Activated naive CD4-positive, alpha-beta T cell treated with anti-CD3 and anti-CD28 coated beads for 36 hours (primary cell): ENCODE measurements at places on chromosomes 4 and X.

- DNase-seq = peak; percentile 85
- no peaks in the 10 kb centered on the region for H3K27me3 ChIP-seq
- peak overlapping the region; percentile 95 for H3K4me3 ChIP-seq
Observed at GRCh38 chr4:153471698-153472093, 5.5 kb downstream of the TMEM131L start.

DNA sequence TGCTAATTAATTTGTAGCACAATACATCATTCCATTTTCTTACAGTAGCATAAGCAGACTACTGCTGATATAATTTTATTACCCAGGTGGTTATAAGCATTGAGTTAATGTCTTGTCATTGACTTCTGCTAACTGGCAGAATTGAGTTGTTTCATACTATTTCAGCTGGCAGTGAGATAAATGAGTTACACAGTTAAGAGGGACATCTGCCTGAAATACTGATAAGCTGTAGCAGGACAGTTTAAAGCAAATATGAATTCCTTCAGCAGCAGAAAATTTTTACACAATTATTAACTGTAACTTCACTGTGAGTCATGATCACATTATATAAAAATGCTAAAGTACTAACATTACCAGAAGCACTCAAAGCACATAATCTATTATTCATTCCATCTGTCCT, 326.8 kb downstream of the INPP4B start:
- H3K27ac ChIP-seq = no peak overlapping the region
- H3K27me3 ChIP-seq = no peaks in the 10 kb centered on the region
- no peak overlapping the region for H3K4me3 ChIP-seq

DNA sequence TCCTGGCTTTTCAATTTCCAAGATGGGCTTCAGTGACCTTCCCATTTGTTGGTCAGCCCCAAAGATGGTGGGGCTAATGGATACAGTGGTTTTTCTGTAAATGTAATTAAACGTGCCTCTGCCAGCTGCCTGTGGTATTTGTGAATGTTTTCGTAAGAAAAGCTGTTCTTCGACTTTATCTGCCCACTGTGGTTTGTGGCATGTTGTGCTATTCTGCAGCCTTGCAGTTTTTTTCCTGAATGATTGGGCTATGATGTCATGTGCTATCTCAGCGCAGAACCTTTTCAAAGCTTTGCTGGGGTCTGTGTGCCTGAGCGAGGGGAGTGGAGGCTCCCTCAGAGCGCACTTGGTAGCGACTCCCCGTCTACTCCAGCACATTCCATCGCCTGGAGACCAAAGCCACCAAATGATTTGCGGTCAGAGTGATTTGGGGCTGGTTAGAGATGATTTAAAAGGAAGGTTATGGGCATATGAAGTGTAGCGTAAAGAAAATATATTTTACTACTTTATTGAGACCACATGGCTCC, 137.5 kb downstream of the PALLD start:
- H3K4me3 ChIP-seq = no peak overlapping the region
- H3K36me3 ChIP-seq = no peaks in the 10 kb centered on the region
- H3K4me1 ChIP-seq = peaks cover 9% of the 10 kb centered on the region
- H3K27ac ChIP-seq = no peak overlapping the region
- DNase-seq = no peak

DNA sequence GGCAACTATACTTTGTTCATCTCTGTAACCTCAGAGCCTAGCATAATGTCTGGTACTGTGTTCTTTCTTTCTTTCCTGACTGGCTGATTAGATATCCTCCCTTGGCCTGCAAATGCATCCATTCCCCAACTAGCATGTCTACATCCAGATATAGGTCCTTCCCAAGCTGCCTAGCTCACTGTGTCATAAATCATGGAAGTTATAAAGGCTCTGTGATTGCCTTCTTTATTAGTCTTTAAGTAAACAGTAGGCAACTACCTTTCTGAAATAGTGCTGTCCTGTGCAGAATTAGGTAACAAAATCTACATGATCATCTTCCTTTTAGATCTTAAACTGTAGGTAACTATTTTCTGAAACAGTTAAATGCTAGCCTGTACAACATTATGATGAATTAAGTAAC, 224.5 kb downstream of the DLG3 start:
- no peak overlapping the region for H3K27ac ChIP-seq
- no peak overlapping the region for H3K4me3 ChIP-seq
- no peaks in the 10 kb centered on the region for H3K36me3 ChIP-seq
- peaks cover 11% of the 10 kb centered on the region for H3K4me1 ChIP-seq

GRCh38 chr4:21092531-21092930, 392.3 kb downstream of the PACRGL start:
- H3K4me1 ChIP-seq = no peaks in the 10 kb centered on the region
- no peak for DNase-seq
- H3K36me3 ChIP-seq = no peaks in the 10 kb centered on the region

DNA sequence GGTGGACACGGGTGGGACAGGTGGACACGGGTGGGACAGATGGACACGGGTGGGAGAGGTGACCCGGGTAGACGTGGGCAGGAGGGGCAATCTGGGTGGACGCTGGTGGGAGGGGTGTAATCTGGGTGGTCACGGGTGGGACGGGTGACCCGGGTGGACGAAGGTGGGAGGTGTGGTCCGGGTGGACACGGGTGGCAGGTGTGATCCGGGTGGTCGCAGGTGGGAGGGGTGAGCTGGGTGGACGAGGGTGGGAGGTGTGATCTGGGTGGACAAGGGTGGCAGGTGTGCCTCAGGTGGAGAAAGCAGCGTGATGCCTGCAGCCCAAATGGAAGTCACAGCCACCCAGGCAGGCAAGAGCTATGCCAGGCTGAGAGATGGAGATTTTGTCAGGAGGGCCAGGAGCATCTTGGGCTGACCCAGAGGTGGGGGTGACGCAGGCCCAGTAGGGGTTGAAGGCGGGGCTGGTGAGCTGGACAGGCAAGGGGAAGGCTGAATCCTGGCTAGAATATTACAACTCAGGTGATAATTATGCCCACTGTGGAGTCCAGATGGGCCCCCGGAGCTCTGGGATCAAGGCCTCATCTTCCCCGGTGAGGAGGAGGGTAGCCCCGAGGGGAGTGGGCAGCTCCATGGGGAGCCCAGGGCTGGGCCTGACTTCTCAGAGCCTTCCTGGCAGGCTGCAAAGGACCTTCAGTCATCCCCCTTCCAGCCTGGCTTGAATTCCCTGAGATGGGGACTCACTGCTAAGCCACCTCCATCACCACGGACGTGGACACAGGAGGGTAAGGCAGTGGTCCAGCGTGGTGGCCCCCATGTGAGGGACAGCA, 100.0 kb downstream of the ADRA2C start:
- no peak overlapping the region for H3K4me3 ChIP-seq
- H3K27me3 ChIP-seq = peaks cover 17% of the 10 kb centered on the region
- peaks cover 5% of the 10 kb centered on the region for H3K4me1 ChIP-seq
- no peak for DNase-seq
- no peak overlapping the region for H3K27ac ChIP-seq

DNA sequence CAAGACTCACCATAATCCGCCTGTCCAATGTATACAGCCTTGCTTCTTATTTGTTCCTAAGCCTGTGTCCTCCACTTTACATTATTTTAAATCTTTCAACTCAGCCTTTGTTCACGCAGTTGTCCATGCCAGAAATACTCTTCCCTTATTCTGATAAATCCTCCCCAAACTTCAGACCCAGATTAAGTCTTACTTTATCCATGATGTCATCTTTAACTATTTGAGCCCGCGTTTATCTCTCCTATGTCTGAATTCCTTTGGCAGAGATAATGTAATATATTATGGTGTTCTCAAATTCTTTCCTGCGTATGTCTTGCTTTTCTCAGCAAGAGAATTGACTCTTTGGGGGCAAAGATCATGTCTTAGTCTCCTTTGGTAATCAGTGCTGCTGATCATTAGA, 129.6 kb downstream of the LUZP4 start:
- no peaks in the 10 kb centered on the region for H3K36me3 ChIP-seq
- DNase-seq = no peak
- no peaks in the 10 kb centered on the region for H3K4me1 ChIP-seq
- no peaks in the 10 kb centered on the region for H3K27me3 ChIP-seq

GRCh38 chr4:97496298-97496873, 646.9 kb downstream of the STPG2 start:
- H3K27me3 ChIP-seq = no peaks in the 10 kb centered on the region
- no peaks in the 10 kb centered on the region for H3K4me1 ChIP-seq
- no peak for DNase-seq
- no peak overlapping the region for H3K4me3 ChIP-seq

DNA sequence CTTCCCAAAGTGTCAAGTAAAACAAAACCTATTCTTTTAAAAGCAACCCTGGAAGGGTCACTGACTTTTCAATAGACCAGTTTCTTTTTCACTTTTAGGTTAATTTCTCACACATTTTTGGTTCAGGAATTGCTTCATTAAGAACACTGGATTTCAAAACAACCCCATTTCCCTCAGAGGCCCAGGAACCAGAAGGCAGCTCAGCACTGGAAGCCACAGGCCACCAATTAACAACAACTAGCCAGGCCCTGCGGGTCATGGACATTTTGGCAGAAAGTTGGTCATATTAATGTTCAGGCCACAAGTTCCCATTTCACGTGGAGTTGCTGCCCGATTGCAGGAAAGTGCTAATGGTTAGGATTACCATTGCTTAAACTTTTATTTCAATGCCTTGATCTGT, 39.8 kb downstream of the HAND2 start:
- no peak overlapping the region for H3K4me3 ChIP-seq
- peaks cover 10% of the 10 kb centered on the region for H3K4me1 ChIP-seq
- DNase-seq = no peak
- peaks cover 12% of the 10 kb centered on the region for H3K27me3 ChIP-seq
- H3K36me3 ChIP-seq = no peaks in the 10 kb centered on the region

- peaks cover 6% of the 10 kb centered on the region for H3K27me3 ChIP-seq
- DNase-seq = no peak
Observed at GRCh38 chr4:155681886-155682285, 15.2 kb downstream of the GUCY1A1 start.

GRCh38 chr4:78356251-78356786, 195.3 kb upstream of the ANXA3 start:
- H3K4me1 ChIP-seq = no peaks in the 10 kb centered on the region
- H3K27ac ChIP-seq = no peak overlapping the region
- H3K36me3 ChIP-seq = no peaks in the 10 kb centered on the region

DNA sequence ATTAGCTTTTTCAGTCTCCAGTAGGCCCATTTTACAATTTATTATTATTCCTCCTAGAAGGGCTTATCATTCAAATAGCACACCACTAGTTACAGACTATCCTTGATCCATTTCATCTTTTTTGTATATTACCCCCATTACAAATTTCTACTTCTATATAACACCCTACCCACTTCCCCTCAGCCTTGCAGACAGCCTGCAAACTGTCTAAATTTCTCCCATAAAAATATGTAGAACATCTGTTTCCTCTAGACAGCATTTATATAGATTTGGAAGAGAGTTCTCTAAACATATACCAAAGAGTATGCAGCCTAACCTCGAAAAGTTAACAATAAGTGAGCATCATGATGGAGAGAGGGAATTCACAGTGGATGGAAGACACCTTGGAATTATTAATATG, 30.8 kb downstream of the COMMD8 start:
- no peak for DNase-seq
- no peaks in the 10 kb centered on the region for H3K4me1 ChIP-seq
- no peak overlapping the region for H3K4me3 ChIP-seq

DNA sequence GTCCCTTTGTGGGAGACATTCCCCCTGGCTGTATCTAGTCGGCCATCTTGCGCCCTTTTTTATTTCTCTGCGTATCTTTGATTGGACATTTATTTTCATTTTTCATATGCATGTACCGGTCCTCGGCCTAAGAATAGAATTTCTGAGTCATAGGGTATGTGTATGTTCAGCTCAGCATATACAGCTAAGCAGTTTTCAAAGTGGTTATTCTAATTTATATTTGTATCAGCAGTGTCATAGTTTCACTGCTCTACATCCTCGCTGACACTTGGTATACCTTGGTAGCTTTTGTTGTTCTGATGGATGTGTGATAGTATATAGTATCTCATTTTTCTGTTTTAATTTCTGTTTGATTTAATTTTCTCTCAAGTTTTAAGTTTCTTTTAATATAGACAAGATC, 38.7 kb downstream of the BEX3 start:
- H3K27ac ChIP-seq = no peak overlapping the region
- H3K4me1 ChIP-seq = peaks cover 10% of the 10 kb centered on the region
- DNase-seq = no peak
- H3K36me3 ChIP-seq = no peaks in the 10 kb centered on the region
- H3K4me3 ChIP-seq = no peak overlapping the region
- H3K27me3 ChIP-seq = no peaks in the 10 kb centered on the region

DNA sequence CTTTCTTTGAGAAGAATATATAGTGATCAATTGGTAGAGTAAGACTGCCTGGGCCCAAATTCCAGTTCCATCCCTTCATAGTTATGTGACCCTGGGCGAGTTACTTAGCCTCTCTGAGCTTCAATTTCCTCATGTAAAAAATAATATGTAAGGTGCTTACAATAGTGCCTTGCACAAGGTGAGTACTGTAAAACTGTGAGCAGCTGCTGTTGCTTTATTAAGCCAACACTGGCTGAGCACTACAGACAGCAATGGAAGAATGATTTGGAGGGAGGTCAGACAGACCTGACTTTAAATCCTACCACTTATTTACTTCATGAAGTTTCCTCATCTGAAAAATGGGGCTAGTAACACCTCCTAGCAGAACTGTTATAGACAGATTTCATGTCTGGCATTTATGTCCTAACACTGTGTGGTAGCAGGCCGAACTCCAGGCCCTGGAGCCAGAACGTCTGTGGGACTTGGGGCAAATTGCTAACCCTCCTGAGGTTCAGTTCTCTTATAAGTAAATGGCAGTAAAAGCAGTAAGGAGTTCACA, 53.8 kb downstream of the RNF150 start:
- no peaks in the 10 kb centered on the region for H3K4me1 ChIP-seq
- no peak overlapping the region for H3K27ac ChIP-seq
- H3K36me3 ChIP-seq = no peaks in the 10 kb centered on the region
- H3K27me3 ChIP-seq = peaks cover 2% of the 10 kb centered on the region

- H3K4me1 ChIP-seq = peaks cover 77% of the 10 kb centered on the region
- peaks cover 32% of the 10 kb centered on the region for H3K36me3 ChIP-seq
- H3K4me3 ChIP-seq = no peak overlapping the region
- no peak for DNase-seq
Observed at GRCh38 chr4:99853999-99854398, 37.4 kb downstream of the DAPP1 start.

DNA sequence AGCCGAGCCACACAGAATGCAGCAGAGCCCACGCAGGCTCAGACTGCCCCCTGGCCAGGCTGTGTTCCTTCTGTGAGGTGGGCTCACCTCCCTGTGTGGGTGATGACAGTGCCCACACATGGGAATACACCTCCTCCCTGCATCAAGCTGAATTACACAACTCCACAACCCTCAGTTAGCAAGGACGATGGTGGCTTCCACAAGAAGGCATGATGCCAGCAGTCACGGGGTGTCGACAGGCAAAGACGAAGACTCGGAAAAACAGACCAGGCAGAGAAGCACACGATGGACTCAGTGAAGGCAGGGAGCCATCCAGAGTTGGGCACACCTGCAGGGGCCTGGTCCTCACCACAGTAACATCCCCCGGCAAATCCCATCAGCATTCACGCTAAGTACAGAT, 12.1 kb downstream of the LETM1 start:
- H3K4me3 ChIP-seq = no peak overlapping the region
- H3K4me1 ChIP-seq = no peaks in the 10 kb centered on the region
- H3K27ac ChIP-seq = no peak overlapping the region
- H3K36me3 ChIP-seq = peaks cover 39% of the 10 kb centered on the region

GRCh38 chr4:158578476-158578875, 56.8 kb downstream of the RXFP1 start:
- no peaks in the 10 kb centered on the region for H3K36me3 ChIP-seq
- no peak for DNase-seq
- no peaks in the 10 kb centered on the region for H3K4me1 ChIP-seq
- no peak overlapping the region for H3K27ac ChIP-seq
- H3K27me3 ChIP-seq = peaks cover 2% of the 10 kb centered on the region
